ENCODE measurements at places on chromosomes 7 and 10. TPM values are rescaled to one million over a fixed set of nuclear protein-coding genes. Genes with fewer than 3 reads are reported as not detected.

APBB1IP gene
- total RNA-seq: 0.18 TPM

DLX5 gene
- total RNA-seq: not detected

LOXL4 gene
- 9.1 TPM for total RNA-seq

NT5C2 gene
- 55.6 TPM for total RNA-seq

HECW1 gene
- total RNA-seq: not detected

RNF32 gene
- total RNA-seq: not detected

CPED1 gene
- 10.5 TPM for total RNA-seq

BAIAP2L1 gene
- 1.3 TPM for total RNA-seq

RADIL gene
- total RNA-seq: 8.8 TPM

AS3MT gene
- total RNA-seq: 1.3 TPM

VSIR gene
- 32.5 TPM for total RNA-seq

WNT8B gene
- total RNA-seq: not detected

ACSM6 gene
- total RNA-seq: not detected

KIN gene
- 2.8 TPM for total RNA-seq

SORBS1 gene
- 5.8 TPM for total RNA-seq

FAM200A gene
- total RNA-seq: 5.2 TPM

HOXA3 gene
- not detected for total RNA-seq

EPHB6 gene
- 6.5 TPM for total RNA-seq

HOXA10 gene
- total RNA-seq: under 0.01 TPM

STRIP2 gene
- 4.2 TPM for total RNA-seq

UCN3 gene
- total RNA-seq: not detected

CNTNAP2 gene
- under 0.01 TPM for total RNA-seq

GCK gene
- not detected for total RNA-seq

DNAH11 gene
- total RNA-seq: under 0.01 TPM

STAG3 gene
- 1.8 TPM for total RNA-seq

LIPM gene
- total RNA-seq: not detected

AGBL3 gene
- under 0.01 TPM for total RNA-seq

Measured in cardiac atrium fibroblast (primary cell).